ENCODE measurements at places on chromosomes 16 and 17.

DNA sequence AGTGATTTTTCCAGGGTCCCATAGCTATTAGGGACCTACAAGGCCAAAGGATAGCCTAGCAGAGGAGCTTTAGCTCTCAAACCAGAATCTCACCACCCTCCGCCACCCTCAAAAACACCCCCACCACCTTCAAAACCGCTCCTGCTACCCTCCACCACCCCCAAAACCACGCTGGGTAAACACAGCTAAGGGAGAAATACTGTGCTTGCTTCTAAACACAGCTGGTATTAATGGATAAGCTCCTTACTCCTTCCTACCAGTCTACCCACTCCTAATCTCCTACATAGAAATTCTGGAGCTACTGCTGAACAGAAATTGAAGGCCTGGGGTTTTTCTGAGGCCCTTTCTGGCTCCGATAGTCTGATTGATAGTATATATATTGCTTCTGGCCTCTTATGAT is 2.2 kb upstream of the LPCAT2 start:
- DNase-seq: no peak

DNA sequence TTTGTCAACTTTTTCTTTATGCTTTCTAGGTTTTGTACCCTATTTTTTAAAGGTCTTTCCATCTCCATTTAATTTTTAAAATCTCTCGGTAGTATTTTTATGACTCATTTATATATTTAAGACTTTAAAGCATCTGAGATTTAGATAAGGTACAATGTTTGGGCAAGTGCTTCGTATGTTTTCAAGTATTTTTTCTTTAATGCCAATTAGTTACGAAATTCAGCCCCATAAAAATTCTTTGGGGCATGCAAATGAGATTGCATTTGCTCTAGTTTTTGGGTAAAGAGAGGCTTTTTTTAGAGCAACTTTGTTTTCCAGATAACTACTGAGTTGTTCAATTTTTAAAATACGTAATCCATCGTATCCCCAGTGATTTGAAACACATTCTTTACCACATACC is 65.3 kb upstream of the CRHR1 start:
- DNase-seq: no peak

DNA sequence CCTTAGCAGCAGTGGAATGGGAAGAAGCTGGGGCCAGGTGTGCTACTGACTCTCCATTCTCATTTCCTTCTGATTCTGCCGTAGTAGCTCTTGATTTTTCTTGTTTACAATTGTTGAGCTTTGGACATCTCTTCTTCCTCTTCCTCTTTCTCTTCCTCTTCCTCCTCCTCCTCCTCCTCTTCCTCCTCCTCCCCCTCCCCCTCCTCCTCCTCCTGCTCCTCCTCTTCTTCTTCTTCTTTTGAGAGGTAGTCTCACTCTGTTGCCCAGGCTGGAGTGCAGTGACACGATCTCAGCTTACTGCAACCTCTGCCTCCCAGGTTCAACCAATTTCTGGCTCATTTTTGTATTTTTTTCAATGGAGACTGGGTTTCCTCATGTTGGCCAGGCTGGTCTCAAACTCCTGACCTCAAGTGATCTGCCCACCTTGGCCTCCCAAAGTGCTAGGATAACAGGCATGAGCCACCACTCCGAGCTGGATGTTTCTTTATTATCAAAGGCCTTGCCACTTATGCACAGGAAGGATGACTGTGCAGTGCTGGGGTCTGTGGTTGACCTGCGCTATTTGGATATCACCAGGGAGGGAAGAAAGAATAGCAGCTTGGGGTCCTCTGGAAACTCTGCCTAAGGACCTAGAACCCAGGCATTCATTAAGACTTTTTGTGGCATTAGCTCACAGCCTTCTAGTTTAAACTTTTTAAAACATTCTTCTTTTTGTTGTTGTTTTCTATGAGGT is 127.8 kb upstream of the KCNJ16 start:
- no peak for DNase-seq

DNA sequence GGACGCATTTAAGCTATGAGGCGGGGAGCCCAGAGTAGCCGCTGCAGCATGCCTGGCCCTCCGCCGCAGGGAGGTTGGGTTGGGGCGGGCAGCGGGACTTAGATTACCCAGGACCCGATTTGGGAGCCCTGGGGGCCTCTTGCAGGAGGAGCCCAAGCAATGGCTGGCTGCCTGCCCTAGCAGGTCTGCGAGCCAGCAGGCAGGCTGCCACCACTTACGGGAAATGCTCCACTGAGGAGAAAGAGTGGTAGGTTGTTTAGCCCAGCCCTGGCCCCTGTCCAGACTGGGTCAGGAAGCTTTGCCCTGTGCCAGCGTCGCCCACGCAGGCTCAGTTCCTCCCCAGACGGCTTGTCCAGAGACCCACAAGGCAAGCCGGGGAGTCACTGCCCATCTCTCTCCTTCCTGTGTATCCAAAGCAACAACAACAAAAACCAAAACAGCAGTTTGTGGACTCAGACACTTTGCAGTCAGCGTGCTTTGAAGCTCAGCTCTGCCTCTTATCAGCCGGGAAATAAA is 10.3 kb upstream of the TVP23A start:
- DNase-seq: peak; percentile 64

DNA sequence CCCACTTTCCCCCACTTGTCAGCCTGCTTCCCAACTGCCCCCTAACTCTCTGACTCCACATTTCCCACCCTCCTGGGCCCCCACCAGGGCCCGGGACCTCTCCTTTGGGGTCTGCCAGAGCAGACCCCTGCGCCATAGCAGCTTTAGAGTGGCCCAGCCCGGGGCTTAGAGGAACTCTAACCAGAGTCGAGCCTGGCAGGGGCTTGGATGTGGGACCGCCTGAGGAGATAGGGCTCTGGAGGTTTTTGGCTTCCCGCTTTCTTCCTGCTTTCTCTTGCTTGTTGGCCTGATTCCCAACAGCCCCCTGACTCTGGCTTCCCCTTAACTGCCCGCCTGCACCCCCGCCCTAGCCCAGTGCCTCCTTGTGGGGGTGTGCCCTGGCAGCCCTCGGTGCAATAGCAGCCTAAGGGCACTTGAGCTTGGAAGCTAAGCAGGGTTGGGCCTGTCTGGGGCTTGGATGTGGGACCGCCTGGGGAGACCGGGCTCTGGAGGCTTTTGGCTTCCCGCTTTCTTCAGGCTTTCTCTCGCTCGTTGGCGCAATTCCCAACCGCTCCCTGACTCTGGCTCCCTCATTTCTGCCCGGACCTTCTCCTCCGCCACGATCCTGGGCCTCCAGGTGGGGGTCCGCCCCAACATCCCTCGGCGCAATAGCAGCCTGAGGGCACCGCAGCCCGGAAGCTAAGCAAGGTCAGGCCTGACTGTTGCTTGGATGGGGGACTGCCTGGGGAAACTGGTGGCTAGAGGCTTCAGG is 2292.0 kb downstream of the TP53TG3F start:
- no peak for DNase-seq

DNA sequence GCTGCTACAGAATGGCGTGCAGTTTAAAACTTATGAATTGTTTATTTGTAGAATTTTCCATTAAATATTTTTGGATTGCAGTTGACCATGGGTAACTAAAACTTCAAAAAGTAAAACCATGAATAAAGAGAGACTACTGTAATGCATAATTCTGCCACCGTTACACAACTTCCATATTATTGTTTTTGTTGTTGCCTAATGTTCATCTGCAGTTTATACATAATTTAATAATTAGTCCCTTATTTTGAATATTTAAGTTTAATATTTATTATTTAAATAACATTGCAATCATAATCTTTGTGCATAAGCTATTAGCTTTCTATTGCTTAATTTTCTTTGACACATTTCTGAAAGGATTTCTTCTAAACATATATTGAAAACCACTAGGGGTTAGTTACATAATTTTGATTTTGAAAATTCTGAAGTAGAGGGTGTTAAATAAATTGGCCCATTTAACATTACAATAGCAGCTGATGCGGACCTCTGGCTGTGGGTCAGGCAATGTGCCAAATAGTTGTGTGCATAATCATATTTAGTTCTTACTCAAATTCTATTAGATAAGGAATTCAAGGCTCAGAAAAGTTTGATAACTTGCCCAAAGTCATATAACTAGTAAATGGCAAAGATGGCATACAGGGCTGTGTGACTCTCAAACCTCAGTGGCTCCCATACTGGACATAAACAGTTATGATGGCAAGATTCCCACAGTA is 31.1 kb downstream of the PPM1E start:
- DNase-seq: peak; percentile 88

DNA sequence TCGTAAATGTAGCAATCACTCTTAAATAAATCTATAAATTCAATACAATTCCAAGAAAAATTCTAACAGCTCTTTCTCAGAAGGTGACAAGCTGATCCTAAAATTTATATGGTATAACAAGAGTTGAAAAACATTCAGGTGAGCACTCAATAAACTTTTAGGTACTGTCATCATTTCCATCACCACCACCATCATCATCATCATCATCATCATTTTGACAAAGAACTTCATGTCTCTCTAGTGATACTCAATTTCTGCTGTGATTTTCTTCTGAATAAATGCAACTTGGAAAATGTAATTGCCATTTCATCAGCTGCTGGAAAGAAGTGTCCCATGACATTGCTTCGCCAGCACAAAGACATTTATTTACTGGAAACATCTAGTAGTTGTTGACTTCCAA is 222.9 kb upstream of the IRX5 start:
- no peak for DNase-seq

GRCh38 chr17:66850692-66851091 is 15.8 kb downstream of the CACNG5 start:
- no peak for DNase-seq

DNA sequence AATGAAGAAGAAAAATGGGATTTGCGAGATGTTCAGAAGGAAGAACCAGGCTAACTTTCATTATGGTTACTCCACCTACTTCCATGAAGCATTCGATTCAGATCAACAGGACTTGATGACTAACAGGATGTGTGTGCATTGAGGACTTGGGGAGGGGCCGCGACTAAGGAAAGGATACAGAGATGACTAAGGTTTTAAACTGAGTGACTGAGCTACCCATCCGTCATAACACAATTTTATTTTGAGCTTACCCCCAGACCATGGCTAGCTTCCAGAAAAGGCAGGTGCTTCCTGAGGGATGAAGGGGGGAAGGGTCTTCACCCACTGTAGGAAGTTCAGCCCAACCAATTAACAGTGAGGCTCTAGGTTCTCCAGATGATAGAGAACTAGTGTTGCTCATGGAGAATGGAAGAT is 2.5 kb upstream of the CDYL2 start:
- DNase-seq: peak; percentile 79

DNA sequence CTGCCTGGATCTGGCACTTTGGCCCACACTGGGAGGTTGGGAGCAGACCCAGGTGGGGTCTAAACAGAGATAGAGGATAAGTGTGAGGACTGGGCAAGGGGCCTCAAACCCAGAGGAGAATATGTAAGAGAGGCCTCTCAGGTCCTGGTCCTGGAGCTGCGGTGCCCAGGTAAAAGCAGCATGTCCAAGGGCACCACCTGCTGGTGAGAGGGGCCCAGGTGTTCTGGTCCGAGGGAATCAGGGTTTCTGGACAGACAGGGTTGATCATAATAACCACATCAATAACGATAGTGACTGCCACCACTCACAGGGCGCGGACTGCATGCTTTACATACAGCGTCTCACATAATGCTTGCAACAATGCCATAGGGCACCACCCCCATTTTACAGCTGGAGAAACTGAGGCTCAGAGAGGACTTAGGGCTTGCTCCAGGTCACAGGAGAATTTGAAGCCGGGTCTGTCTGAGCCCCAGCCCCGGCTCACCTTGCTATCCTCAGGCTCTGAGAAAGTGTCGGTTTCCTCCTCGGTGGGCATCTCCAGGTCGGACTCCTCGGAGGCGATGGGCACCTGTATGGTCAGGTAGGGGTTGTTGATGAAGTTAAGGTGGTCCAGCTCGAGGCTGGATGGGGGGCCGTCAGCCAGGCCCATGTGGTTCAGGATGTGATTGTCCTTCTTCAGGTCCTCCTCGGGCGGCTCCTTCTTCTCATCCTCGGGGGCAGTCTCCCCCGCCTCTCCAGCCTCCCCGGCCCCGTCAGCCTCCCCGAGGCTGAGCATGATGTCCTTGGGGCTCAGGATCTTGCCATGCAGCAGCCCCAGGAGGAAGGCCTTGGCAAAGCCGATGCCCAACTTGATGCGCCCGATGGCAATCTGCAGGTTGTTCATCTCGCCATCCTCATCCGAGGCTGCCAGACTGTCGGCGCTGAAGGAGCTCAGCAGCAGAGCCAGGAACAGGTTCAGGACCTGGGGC is 19.1 kb upstream of the CD79B start:
- no peak for DNase-seq

- no peak for DNase-seq
Observed at GRCh38 chr17:80718428-80718827, 173.8 kb downstream of the RPTOR start.

GRCh38 chr16:67555795-67556212 is 6.5 kb upstream of the CTCF start:
- peak; percentile 74 for DNase-seq

GRCh38 chr17:47315451-47316266 is 8.1 kb upstream of the EFCAB13 start:
- peak; percentile 95 for DNase-seq

DNA sequence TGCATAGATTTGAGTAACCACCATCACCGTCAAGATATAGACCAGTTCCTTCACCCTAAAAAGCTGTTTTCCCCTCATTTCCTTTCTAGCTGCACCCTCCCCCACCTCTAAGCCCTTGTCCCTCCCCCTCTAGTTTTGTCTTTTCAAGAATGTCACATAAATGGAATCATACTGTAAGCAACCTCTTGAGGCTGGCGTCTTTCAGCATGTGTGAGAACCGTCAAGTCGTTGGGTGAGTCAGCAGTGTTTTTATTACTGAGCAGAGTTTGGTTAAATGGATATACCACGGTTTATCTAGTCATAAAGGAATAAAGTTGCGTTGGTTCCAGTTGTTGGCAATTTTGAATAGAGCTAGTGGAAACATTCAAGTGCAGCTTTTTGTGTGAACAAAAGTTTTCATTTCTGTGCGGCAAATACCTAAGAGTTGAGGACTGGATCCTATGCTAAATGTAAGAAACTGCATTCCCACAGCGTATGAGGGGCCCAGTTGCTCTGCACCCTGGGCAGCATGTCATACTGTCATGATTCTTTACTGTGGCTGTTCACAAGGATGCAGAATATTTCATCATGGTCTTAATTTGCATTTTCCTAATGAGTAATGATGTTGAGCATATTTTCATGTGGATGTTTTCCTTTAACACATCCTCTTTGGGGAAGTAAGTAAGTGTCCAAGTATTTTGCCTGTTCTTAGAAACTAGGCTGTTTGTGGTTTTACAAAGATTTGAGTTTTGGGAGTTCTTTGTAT is 264.3 kb downstream of the CPPED1 start:
- peak; percentile 86 for DNase-seq

Data from fibroblast of skin of right quadriceps (primary cell).